ENCODE measurements at places on chromosomes 1 and 21.
A peak's percentile ranks its signal among the peaks of the same experiment; 100 is the strongest.

DNA sequence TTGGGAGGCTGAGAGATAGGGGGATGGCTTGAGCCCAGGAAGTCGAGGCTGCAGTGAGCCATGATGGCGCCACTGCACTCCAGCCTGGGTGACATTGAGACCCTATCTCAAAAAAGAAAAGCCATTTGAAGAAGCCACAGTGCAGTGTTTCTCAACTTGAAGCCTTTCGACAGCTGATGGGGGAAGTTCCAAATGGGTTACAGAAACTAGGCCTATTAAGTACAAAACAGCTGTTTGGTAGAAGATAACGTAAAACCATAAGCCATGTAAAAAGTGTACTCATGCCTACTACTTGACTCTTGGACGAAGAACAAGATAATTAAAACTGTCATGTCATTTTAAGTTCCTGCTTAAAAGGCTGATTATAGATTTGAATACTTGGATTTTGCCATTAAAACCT is 16.6 kb downstream of the COPA start:
- no peak for DNase-seq

DNA sequence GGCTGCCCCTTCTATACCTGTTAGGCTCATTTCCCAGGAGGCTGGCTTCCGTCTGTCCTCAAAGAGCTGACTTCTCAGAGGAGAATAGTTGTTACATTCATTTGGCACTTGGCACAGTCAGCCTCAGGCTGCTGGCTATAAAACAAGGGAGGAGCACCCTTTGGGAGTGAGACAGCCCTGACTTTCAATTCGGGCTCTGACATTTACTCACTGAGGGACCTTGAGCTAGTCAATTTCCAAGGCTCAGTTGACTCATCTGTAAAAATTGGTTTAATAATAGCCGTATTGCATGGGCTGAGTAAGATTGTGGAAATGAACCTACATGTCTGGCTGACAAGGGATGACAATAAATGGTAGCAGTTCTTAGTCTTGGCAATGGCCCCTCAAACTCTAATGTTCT is 13.7 kb downstream of the ALX3 start:
- no peak for DNase-seq

- no peak for DNase-seq
These were observed 252.1 kb downstream of the FOXD2 start for GRCh38 chr1:47689894-47690293.

- DNase-seq, result no peak
These were observed 8.1 kb downstream of the SOD1 start for GRCh38 chr21:31667639-31668038.

DNA sequence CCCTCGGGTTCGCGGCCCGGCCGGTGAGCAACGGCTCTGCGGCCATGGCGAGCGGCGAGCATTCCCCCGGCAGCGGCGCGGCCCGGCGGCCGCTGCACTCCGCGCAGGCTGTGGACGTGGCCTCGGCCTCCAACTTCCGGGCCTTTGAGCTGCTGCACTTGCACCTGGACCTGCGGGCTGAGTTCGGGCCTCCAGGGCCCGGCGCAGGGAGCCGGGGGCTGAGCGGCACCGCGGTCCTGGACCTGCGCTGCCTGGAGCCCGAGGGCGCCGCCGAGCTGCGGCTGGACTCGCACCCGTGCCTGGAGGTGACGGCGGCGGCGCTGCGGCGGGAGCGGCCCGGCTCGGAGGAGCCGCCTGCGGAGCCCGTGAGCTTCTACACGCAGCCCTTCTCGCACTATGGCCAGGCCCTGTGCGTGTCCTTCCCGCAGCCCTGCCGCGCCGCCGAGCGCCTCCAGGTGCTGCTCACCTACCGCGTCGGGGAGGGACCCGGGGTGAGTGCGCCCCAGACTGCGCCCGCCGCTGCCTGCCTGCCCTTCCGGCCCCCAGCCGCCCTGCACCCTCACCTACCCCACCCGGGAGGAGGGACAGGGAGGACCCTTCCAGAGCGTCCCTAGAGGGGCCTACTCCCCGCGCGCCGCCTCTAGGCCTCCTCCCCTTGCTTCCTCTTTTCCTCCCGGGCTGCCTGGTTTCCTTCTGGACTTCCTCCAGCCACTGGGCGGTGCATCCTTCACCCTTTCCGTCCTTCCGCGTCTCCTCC is at the start of gene RNPEP:
Gene RNPEP (plus strand): TSS at position 26 of the 757 bp plus-strand sequence. CDS start 19 bp downstream, at position 45.
- peak; percentile 96 for DNase-seq

DNA sequence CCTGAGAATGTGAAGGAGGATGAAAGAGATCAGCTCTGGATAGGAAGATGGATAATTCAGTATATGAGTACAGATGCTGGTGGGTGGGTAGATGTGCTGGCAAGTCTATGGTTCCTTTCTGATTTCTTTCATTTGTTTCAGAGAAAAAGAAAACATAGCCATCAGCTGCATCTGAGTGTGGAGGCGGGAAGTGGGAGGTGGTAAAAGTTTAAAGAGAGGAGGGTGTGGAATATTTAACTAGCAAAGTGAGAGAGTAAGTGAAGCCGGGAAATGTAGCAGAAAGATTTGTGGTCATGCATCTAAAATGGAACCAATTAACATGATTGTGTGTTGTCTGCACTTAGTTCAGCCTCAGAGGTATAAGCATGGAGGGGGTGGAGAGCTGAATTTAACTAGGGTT is 16.4 kb downstream of the RPE65 start:
- no peak for DNase-seq

Measured in right kidney (tissue), 9 donors.